NCI-H510A treated with DMSO at 0.1 percent for 48 hours (cell line): ENCODE measurements at places on chromosomes 7 and 10.
A peak's percentile ranks its signal among the peaks of the same experiment; 100 is the strongest.

DNA sequence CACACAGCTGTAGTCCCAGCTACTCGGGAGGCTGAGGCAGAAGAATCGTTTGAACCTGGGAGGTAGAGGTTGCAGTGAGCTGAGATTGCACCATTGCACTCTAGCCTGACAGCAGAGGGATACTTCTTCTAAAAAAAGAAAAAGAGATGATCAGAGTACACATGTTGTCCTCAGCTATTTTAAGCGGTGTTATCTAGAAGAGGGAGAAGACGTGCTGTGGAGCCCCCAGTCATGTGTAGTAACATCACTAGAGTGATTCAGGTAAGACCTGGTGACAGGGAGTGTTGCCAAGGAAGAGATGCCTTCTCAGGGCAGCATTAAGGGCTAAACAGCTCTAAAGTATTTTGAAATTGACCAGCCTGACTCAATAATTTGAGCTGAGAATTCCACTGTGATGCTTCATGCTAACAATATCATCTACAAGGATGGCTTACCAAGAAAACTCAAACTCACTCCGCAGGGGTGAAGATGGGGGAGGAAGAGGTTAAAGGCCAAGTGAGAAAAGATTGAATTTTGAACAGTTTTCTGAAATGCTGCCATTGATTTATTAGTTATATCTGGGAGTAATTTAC, 97.4 kb downstream of the KLF6 start:
- DNase-seq: no peak

GRCh38 chr10:29470843-29471543, 163.8 kb downstream of the SVIL start:
- no peak for DNase-seq

DNA sequence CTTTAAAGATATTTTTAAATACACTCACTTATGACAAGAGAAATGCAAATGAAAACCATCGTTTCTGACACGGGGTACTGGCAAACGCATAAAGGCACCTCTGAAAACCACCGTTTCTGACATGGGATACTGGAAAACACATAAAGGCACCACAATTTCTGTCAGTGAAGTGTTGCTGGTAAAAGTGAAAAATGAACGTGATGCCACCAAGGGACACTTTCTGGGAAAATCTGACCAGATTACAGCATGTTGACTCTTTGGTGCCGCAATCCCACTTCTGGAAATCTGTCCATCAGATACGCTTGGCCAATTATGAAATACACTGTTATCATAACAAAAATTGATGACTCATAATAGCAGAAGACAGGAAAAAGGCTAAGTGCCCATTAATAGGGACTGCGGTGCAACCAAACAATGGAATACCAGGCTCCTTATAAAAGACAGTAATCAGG, 131.7 kb downstream of the ZMYND11 start:
- no peak for DNase-seq

- DNase-seq: no peak
These were observed 117.5 kb upstream of the UNC5B start for GRCh38 chr10:71094712-71095390.

DNA sequence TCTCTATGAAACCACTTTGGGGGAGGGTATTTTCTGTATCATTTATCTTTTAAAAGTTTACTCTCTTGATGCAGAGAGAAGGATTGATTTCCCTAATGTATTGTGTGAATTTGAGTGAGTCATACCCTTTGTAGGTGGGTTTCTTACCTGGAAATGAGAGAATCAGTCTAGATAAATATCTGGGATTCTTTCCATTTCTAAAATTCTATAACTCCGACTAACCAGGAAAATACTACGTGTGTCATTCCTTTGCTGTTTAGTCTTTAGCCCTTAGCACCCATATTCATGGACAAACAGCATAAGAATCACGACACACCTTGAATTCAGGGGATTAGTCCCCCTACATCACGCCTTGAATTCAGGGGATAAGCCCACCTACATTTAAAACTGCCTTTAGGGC, 139.1 kb downstream of the GATA3 start:
- DNase-seq: no peak

- peak; percentile 8 for DNase-seq
These were observed 70.9 kb downstream of the SYPL1 start for GRCh38 chr7:106041140-106041717.
